Mesothelial cell of epicardium (in vitro differentiated cells): ENCODE measurements at places on chromosomes 4 and X. TPM values are rescaled to one million over a fixed set of nuclear protein-coding genes. Genes with fewer than 3 reads are reported as not detected.

- no peak for DNase-seq
These were observed 1.2 kb upstream of the SLC7A11 start for GRCh38 chr4:138243369-138243768.

The TCEANC gene
- 3.3 to 3.8 TPM (median 3.4 TPM) in 3 replicates for total RNA-seq

GRCh38 chrX:66012094-66012534 lies 27.8 kb downstream of the VSIG4 start:
- DNase-seq, result no peak

The MND1 gene
- 7.5 to 9.1 TPM (median 7.7 TPM) in 3 replicates for total RNA-seq

- DNase-seq, result no peak
These were observed 23.3 kb upstream of the ANTXR2 start for GRCh38 chr4:80096175-80096850.

DNA sequence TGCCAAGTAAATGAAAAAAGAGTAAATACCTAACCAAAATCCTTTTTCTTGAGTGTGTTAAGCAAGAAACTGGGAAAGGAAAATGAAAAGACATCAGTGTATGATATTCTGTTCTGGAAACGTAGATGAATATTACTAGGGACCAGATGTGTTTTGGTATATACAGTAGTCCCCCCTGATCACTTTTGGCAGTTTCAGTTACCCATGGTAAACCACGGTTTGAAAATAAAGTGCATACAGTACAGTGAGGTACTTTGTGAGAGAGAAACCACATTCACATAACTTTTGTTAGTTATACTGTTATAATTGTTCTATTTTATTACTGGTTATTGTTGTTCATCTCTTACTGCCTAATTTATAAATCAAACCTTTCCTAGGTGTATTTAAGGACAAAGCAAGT lies 250.9 kb downstream of the TENM3 start:
- DNase-seq, result no peak

DNA sequence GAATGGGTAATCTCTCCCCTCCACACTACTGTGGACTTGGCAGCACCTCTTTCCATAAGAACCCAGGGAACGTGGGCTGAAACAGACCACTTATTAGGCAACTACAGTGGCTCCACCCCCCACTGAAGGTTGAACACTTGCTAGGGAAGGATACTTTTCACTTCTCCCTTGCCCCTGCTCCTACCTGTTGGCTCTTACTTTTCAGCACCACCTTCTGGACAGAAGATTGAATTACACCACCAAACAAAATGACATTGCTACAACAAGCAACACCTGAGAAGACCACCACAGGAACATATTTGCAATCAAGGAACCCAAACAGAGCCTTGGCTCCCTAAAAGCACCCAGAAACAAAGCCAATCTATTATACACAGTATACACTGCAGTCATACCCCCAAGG lies 132.1 kb upstream of the CXCL13 start:
- DNase-seq, result no peak

DNA sequence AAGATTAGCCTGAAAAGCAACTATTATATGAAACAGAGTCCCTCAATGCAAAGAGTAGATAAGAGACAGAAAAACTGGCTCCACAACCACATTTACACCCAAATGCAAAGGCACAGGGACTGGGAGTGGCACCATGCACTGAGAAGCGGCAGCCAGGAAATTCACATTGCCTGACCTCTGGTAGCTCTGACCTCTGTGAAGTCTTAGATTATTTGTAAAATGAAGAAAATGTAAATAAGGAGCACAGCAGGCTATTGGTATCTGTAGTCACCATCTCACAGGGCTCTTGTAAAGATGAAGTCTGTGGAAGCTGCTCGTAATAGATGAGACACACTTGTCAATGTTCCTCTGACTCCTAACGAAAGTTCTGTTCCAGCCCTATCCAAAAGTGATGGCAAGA lies 69.7 kb downstream of the FAT1 start:
- no peak for DNase-seq

- DNase-seq, result no peak
These were observed 74.6 kb downstream of the WDR44 start for GRCh38 chrX:118420462-118420861.

DNA sequence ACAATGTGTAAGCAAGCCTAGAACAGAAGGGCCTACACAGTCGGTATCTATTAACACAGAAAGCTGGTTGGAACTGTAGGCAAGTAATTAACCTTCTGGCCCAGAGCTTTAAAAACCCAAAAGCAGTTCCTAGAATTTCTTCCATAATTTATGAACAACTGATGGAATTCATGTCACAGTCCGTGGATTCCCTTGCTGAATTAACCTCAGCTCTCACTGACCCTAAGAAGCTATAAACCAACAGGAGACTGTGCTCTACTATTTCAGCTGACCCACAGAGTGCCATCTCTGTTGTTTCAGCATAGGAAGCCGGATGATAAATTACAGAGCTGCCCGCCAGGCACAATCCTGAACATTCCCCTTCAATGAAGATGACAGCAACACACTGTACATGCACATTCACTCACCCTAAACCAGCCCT lies 157.3 kb downstream of the PRDM5 start:
- no peak for DNase-seq

- no peak for DNase-seq
These were observed 333.1 kb downstream of the MAPK10 start for GRCh38 chr4:86026720-86027119.

The MGAT4D gene
- not detected in 3 replicates for total RNA-seq

DNA sequence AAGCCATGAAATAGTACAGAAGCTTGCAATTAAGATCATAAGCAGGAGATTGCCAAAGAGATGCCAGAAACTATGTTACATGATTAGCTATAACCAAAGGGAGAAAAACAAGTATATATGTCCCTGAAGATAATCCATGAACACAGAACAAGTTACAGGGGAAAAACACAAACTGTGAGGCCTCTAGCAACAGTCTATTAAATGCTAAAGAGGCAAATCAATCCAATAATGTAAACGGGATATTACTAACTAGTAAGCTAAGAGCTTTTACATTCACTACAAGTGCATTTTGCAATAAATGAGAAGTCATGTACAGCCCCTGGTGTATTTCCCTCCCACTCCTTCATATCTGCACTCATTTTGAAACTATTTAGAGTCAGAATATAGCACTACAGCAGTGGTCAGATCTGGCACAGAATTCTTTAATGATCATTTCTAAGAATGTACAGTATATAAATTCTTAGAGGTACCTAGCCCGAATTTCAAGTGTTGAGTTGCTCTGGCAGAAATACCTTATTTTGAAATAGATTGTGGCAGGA lies 449.8 kb upstream of the SMIM31 start:
- DNase-seq, result no peak

DNA sequence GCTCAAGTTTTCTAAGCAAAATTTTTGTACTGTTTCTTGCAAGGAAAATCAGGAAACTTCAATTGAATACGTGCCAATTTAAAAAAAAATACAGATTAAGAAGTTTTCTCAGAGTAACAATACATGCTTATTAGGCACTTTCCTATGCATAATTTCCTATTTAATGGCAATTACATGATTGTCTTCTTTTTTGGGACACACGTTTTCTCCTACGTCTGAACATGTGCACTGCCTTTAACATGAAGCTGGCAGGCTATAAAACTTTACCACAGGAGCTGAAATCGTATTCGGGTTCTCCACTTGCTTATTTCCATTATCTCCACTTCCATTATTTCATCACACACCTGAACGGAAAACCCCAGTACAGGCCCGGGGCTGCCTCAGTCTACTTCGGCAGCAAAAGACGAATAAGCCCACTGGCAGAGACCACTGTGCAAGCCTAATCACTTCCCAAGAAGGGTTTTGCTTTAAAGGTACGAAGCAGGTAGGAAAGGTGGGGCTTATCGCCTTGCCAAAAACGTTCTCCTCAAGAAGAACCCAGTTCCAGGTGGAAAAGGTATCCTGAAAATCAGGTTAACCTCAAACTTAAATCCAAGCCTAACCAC lies 575 bp downstream of the RCHY1 start:
- DNase-seq, result no peak

DNA sequence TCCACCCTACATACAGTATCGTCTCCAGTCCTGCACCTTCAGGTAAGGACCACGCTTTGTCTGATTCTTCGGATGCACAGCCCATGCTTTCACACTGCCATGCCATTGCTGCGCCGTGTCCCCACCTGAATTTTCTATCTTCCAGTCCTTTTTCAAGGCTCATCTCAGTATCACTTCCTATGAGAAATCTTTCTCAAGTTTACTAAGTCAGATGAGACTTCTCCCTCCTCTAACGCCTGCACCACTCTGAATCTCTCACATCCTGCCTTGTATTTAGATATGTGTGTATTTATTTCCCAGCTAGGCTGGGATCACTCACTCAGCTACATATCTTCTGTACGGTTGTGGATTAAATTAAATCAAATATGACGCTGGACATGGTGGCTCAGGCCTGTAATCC lies 116.8 kb downstream of the SMIM20 start:
- no peak for DNase-seq

DNA sequence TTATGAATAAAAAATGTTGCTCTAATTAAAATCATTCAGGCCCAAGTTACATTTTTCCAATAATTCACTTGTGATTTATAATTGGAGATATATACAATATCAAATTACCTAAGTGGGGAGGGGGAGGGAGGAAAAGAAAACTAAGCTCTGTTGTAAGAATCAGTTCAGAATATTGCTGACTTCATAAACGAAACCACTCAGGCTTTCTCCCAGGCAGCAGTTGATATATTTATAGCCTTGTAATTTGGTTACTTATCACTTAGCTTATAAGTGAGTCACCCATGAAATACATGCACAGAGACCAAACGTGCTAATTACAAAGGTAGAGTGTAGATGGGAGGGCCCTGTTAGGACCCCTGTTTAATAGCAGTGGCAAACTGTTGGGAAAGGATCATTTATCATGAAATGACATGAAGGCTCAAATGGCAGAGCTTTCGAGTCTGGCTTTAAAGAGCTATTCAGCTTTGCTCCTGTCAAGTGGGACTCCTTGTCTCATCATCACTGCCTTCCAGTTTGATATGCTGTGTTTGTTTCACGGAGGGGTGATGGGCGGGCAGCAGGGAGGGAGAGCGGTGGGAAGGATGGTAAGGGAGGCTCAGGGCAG lies 105.6 kb upstream of the PGRMC2 start:
- no peak for DNase-seq
